ENCODE measurements at places on chromosomes 2 and 18.

DNA sequence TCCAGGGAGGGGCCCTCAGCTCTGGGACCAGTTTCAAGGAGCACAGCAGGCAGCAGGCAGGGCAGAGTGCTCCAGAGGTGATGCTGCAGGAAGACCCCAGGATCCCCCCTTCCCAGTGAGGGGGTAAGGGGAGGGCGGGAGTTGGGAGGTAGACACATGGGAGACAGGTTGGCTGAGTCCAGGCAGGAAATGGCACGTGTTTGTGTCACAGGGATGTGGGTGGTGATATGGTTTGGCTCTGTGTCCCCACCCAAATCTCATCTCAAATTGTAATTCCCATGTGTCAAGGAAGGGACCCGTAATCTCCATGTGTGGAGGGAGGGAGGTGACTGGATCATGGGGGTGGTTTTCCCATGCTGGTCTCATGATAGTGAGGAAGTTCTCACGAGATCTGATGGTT is 25.2 kb upstream of the OTOS start:
- no peak for DNase-seq

DNA sequence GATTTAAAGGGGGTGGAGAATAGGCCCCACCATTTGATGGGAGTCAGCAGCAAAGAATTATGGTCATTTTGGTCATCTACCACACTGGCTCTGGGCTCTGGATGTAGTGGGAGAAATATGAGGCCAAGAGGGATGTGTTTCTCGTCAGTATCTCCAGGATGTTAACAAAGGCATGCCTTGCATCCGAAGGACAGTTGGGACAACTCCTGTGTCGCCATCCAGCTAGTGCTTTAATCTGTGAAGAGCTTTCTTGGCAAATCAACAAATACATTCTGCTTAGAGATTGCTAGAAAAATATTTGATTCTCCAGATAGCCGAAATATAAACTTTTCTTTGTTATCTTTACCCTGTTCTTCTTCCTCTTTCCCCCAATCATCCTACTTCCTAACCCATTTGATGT is 287.1 kb upstream of the TNP1 start:
- DNase-seq: no peak

DNA sequence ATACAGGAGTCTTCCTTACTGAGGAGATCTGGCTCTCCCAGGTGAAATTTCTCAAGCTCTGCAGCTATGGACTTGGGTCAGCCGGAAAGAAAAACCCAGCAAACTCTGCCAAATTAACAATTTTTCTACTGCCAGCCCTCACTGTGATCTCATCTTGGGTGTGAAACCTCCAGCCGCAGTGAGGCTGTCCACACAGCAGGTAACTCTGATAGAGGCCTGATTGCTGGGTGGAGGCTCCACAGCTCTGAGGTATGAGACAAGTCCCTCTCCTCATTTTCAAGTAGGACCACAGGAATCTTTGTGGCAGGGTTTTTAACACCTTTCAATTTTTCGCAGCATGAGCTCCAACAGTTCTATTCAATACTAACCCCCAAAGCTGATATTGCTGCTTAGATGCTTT is 430.6 kb upstream of the RAB6C start:
- DNase-seq: no peak

DNA sequence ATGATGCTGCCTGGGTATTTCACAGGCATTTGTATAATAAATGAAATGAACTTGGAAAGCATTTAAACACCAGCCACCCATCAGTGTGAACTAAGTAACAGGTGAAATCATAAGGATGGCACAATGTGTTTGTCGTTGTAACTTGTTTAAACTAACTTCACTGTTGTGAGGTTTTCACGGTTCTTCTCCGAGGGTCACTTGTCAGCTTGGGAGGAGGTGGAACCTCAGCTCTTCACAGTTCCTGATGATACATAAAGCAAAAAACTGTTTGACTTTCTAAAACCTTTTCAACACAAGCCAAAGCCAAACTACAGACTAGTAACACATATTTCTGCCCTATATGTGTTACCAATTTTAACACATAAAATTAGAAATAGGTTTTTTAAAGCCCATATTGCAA is 13.1 kb downstream of the TMEM18 start:
- no peak for DNase-seq

DNA sequence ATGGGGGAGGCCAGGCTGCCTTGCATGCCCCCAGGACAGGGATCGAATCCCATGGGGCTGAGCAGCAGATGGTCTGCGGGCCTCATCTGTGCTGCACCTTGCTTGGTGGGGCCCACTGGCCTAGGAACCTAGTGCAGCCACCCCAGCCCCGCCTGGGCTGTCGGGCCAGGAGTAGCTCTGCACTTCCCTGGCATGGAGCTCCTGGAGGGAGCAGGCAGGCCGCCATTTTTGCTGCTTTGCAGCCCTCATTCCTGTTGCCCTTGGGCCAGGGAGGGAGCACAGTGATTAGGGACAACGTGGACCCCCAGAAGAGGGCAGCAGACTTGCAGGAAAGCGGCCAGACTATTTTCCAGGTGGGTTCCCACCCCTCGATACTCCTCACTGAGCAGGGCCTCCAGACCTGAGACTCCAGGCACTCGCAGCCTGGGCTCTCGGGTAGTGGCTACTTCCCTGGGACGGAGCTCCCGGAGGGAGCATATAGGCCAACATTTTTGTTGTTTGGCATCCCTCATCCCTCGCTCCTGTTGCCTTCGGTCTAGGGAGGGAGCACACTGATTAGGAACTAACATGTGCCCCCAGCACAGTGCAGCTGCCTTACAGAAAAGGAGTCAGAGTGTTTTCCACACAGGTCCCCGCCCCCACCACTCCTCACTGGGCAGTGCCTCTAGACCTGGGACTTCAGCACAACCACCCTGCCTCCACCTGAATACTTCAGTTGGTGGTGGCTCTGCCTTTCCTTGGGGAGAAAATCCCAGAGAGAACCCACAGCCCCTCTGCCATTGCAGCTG is 99.5 kb downstream of the MAIP1 start:
- peak; percentile 24 for DNase-seq

- no peak for DNase-seq
Observed at GRCh38 chr2:237264480-237265219, 149.3 kb downstream of the COL6A3 start.

All from endothelial cell (in vitro differentiated cells).